ENCODE measurements at places on chromosomes 5 and 9.

DNA sequence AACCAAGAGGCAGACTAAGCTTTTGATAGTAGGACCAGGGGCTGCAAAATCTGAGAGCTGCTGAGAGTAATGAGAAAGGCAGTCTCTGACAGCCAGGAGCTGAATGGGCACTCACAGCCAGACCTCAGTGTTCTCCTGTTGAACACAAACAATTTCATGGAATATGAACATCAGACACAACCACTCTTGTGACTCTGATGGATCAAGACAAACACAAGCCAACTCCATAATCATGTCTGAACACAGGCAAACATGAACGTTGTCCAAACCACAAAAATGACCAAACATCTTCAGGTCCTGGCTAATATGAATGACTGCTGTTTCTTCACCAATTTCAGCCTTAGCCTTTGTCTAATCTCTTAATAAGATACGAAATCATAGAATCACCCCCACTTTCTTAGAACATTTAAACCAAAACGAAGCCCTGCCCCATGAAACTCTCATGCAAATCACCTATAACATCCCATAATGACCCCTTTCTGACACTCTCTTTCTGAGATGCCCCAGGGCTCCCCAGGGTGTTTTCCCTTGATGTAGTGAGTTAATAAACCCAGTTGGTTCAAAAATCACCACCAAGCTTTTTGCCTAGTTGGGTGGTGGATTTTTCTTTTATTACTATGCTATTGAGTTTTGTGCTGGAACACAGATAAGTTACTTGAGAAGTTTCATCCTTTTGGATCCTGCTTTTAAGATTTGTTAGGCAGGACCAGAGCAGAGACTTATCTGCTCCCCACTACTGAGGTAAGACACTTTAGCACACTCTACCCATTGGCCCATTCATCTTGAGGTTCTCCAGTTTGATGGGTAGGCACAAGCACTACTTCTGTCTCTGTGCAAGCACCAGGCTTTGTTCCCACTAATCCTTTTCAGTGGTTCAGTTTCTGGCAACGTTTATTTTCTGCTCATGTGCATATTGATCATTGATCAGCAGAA is 5.9 kb upstream of the ERAP2 start:
- no peak for DNase-seq

- no peak for DNase-seq
Measured at GRCh38 chr5:154460172-154460571, 14.4 kb downstream of the SAP30L start.

DNA sequence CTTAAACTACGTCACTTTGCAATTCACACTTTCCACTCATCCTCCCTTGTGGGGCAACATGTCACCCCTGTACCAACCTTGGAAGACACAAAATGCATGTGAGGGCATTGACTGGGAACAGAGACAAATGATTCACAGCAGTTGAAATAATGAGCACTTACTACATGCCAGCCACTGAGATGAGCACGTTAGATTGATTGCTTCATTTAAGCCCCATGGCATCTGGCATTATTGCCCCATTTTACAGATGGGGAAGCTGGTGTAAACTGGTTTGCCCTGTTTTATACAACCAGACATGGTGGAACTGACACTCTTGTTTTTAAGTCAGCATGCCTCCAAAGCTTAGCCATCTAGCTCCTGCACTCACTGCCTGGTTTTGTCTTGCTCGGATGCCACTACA is 204.7 kb downstream of the PAPPA start:
- DNase-seq, result no peak

DNA sequence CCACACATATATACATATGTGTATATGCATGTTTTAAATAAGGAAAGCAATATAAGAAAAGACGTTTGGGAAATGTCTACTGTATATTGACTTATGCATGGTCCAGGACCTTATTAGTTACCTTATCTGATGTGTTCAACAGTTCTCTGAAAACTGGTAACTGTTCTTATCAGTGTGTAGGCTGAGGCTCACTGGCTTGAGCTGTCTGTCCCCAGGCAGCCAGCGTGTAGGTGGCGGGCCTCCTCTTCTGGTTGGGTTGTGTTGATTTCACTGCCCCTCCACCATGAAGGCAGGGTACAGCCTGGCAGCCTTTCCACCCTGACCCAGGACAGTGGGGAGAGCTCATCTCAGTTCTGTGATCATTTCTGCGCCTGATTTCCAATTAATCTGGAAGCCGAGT is 38.7 kb upstream of the SEMA4D start:
- no peak for DNase-seq
